ENCODE measurements at places on chromosomes 4 and X.

GRCh38 chr4:41143311-41144039 lies 70.9 kb downstream of the APBB2 start:
- no peaks in the 10 kb centered on the region for H3K36me3 ChIP-seq
- H3K4me1 ChIP-seq: no peaks in the 10 kb centered on the region
- no peak overlapping the region for H3K4me3 ChIP-seq
- H3K27ac ChIP-seq: no peak overlapping the region

GRCh38 chrX:150044556-150044955 lies 106.3 kb upstream of the EOLA2 start:
- H3K4me1 ChIP-seq: no peaks in the 10 kb centered on the region
- H3K27me3 ChIP-seq: peaks cover 12% of the 10 kb centered on the region
- H3K36me3 ChIP-seq: peaks cover 4% of the 10 kb centered on the region
- no peak for DNase-seq
- H3K27ac ChIP-seq: no peak overlapping the region

DNA sequence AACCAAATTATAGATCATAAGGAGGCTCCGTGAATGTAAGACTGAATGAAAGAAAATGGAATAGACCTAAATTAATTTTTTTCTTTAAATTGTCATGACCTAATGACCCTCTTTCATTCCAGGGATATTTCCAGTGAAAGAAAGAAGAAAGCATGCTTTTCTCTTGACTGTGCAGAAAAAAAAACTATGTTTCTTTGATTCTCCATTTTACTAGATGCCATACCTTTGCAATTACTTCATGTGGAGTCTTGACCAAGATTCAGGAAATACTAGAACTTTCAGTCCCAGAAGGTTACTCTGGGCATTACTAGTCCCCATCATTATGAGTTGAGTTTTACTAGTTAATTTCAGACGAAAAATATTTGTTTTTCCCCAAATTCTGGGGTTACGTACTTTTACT lies 6.4 kb upstream of the COMMD8 start:
- DNase-seq: no peak
- H3K27ac ChIP-seq: no peak overlapping the region
- H3K36me3 ChIP-seq: no peaks in the 10 kb centered on the region
- H3K4me1 ChIP-seq: no peaks in the 10 kb centered on the region
- H3K4me3 ChIP-seq: no peak overlapping the region

GRCh38 chr4:5750946-5751665 lies 40.1 kb downstream of the EVC start:
- H3K27me3 ChIP-seq: peaks cover 6% of the 10 kb centered on the region
- no peaks in the 10 kb centered on the region for H3K36me3 ChIP-seq
- no peak overlapping the region for H3K4me3 ChIP-seq

- H3K36me3 ChIP-seq: peaks cover 11% of the 10 kb centered on the region
- no peak for DNase-seq
- H3K27me3 ChIP-seq: peaks cover 16% of the 10 kb centered on the region
- H3K27ac ChIP-seq: no peak overlapping the region
- H3K4me1 ChIP-seq: peaks cover 10% of the 10 kb centered on the region
Measured at GRCh38 chr4:176198316-176198903, 3.0 kb upstream of the SPATA4 start.

DNA sequence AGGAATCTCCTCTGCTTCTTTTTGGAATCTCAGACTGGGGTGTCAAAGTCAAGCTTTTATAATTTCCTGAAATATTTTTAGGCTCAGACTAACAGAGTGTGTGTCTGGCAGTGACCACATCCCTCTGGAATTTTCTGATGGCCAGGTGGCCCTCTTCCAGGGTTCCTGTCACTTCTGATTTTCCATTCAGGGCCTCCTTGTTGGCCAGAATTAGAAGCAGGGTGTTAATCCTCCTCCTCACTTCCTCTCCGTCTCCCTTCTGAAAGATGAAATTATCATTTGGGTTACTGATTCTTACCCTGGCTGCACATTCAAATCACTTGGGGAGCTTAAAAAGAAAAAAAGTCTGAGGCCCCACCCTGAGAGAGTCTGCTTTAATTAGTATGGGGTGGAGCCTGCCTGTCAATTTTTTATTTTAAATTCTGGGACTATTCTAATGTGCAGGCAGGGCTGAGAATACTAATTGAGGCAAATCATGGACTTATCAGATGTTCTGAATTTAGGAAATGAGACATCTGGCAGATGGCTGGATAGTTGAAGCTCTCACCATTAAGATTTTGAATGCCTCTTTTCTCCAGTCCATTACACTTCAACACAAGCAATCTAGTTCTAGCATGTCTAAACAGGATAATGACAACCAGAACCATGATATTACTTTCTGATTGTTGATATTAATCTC lies 43.2 kb downstream of the HAND2 start:
- no peaks in the 10 kb centered on the region for H3K36me3 ChIP-seq
- H3K27me3 ChIP-seq: no peaks in the 10 kb centered on the region
- no peak for DNase-seq
- no peak overlapping the region for H3K27ac ChIP-seq
- no peak overlapping the region for H3K4me3 ChIP-seq

GRCh38 chrX:48835524-48836329 lies at the start of gene PCSK1N:
Gene PCSK1N (minus strand): TSS chrX:48835610. CDS start chrX:48835532, 78 bp downstream.
- H3K4me3 ChIP-seq: peak within 1 kb of the TSS; percentile 85
- H3K36me3 ChIP-seq: no peaks in the 10 kb centered on the region
- H3K4me1 ChIP-seq: peaks cover 10% of the 10 kb centered on the region
- peaks cover 32% of the 10 kb centered on the region for H3K27me3 ChIP-seq
- peak within 1 kb of the TSS; percentile 62 for H3K27ac ChIP-seq
- DNase-seq: peak; percentile 11

DNA sequence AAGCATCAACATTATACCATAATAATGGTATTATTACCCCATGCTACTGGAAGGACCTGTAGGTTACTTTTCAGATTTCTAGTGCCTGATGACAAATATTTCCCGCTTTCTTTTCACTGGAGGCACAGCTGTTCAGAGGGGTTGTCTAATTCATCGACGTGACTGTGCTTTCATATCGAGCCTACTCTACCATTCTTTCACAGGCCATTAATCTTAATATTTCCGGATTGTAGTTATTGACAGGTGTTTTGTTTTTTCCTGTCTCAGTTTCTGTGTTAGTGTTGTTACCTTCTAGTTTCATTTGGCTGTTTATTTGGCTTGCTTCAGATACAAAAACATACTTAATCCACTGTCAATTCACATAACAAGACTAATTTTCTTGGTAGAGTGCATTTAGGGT lies 330.9 kb downstream of the SPOCK3 start:
- no peaks in the 10 kb centered on the region for H3K4me1 ChIP-seq
- no peak overlapping the region for H3K4me3 ChIP-seq

- no peaks in the 10 kb centered on the region for H3K4me1 ChIP-seq
- DNase-seq: no peak
- no peaks in the 10 kb centered on the region for H3K36me3 ChIP-seq
- H3K27me3 ChIP-seq: no peaks in the 10 kb centered on the region
Measured at GRCh38 chr4:137678796-137679195, 146.5 kb upstream of the PCDH18 start.

DNA sequence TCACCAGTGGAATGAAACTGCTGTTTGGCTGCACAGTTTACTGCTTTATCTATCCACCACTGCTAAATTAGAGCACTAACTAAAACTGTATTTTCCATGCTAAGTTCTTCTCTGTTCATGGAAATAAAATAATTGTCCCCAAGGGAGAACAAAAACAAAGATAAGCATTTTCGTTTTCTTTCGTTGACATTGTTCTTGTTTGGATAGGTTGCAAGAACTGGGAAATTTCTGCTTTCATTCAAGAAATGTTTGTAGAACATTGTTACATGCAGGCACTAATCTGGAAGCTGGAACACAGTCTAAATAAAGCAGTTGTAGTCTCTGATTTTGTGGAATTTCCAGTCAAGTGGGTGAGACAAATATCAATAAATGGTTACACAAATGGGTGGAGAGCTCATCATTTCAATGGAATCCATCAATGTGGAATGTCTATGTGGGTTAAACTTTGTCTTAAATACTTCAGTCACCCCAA lies 5.8 kb upstream of the CXCL8 start:
- DNase-seq: no peak
- H3K27me3 ChIP-seq: no peaks in the 10 kb centered on the region
- H3K4me1 ChIP-seq: no peaks in the 10 kb centered on the region

- no peaks in the 10 kb centered on the region for H3K36me3 ChIP-seq
- no peak overlapping the region for H3K4me3 ChIP-seq
- no peaks in the 10 kb centered on the region for H3K27me3 ChIP-seq
Measured at GRCh38 chrX:133151336-133151735, 54.4 kb upstream of the USP26 start.

DNA sequence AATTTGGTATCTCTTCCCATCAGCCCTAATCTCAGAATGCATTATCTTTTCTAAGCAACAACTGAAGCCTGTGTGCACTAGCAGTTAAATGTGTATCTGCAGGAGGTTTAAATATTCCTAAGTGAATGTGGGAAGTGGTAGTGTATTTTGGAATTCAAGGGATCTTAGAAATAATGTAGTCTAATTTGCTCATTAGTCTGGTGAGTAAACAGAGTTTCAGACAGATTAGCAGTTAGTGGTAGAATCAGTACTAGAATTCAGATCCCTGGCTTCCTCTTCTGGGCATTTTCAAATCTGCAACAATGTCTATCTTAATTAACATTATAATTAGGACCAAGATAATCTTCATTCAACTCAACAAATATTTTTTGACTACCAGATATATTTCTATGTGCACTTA lies 11.7 kb upstream of the CXCL2 start:
- no peaks in the 10 kb centered on the region for H3K4me1 ChIP-seq
- DNase-seq: no peak
- peaks cover 16% of the 10 kb centered on the region for H3K27me3 ChIP-seq
- no peak overlapping the region for H3K27ac ChIP-seq
- no peaks in the 10 kb centered on the region for H3K36me3 ChIP-seq
- no peak overlapping the region for H3K4me3 ChIP-seq

- no peak for DNase-seq
- peak overlapping the region; percentile 75 for H3K27ac ChIP-seq
- peaks cover 23% of the 10 kb centered on the region for H3K4me1 ChIP-seq
- no peaks in the 10 kb centered on the region for H3K27me3 ChIP-seq
- peak overlapping the region; percentile 73 for H3K4me3 ChIP-seq
- H3K36me3 ChIP-seq: peaks cover 14% of the 10 kb centered on the region
Measured at GRCh38 chrX:24014388-24015018, 12.5 kb downstream of the KLHL15 start.

DNA sequence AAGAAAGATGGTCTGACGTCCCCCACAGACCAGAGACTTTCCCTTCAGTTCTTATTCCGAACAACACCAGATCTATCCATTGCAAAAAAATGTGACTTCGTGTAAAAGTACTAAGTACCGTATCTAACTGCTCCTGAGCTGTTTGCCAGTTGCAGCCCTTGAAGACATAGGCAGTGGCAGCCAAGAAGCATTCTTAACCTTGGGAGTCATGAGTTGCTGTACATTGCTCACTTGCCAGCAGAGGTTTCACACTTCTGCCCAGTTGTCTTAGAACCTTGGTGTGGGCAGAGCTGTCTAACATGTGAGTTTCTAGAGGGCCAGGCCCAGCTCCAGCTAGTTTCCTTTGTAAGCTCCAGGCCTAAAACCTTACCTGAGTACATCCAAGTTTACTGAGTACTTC lies 10.5 kb upstream of the CHRDL1 start:
- no peak for DNase-seq
- H3K27ac ChIP-seq: no peak overlapping the region
- no peak overlapping the region for H3K4me3 ChIP-seq
- H3K4me1 ChIP-seq: no peaks in the 10 kb centered on the region
- H3K36me3 ChIP-seq: no peaks in the 10 kb centered on the region

DNA sequence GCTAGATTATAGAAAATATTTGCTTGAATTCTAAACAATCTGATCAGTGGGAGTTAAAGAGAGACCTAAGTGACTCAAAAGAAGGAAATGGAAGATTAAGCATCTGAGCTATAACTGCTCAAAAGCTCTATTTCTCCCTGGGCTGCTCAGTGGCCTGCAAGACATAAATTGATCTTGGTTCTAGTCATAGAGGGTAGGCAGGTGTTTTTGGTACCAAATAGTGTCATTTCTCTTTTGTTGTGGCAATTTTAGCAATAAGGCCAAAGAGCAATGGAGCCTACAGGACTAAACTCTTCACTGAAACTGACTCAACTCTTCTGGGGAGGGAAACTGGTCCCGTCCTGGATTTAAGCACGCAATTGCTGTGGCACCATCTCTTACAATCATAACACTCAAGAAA lies 33.9 kb upstream of the BMP2K start:
- no peaks in the 10 kb centered on the region for H3K4me1 ChIP-seq
- DNase-seq: no peak
- H3K27ac ChIP-seq: no peak overlapping the region
- H3K27me3 ChIP-seq: no peaks in the 10 kb centered on the region
- no peaks in the 10 kb centered on the region for H3K36me3 ChIP-seq

- no peaks in the 10 kb centered on the region for H3K4me1 ChIP-seq
- peaks cover 18% of the 10 kb centered on the region for H3K27me3 ChIP-seq
- H3K4me3 ChIP-seq: no peak overlapping the region
- H3K27ac ChIP-seq: no peak overlapping the region
- H3K36me3 ChIP-seq: no peaks in the 10 kb centered on the region
Measured at GRCh38 chr4:77264826-77265225, 107.8 kb downstream of the CCNG2 start.

DNA sequence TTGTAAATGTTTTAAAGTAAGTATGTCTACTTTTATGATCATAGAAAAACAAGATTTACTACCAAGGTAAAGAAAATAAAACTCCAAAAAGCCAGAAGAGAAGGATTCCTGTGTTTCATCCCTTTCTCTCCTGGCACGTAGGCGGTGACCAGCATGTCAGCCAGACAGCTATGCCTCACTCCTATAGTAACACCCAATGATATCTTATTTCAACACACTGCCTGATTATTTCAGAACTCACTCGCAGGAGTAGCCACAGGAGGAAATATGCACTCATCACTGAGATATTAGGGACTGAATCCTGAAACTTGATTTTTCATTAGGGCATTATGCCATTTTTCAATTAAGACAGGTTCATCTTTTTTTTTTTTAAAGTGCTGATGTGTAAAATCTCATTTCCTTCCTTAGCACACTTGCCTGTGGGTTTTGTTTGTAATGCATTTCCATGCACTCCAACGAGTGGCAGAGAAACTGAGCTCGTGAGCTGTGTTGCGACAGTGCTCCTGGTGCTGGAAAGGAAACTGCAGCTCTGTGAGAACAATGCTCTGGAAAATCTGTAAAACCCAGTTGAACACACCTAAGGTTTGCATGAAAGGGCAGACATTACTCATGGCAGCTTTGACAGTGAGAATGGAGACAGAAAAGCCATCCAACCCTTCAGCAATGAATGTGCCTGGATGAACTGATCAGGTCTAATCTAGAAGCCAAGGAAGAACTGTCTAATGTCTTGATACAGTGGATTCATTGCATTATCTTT lies 18.2 kb downstream of the RAI2 start:
- no peak for DNase-seq
- H3K36me3 ChIP-seq: peaks cover 3% of the 10 kb centered on the region
- H3K27me3 ChIP-seq: peaks cover 7% of the 10 kb centered on the region
- H3K27ac ChIP-seq: no peak overlapping the region
- H3K4me3 ChIP-seq: no peak overlapping the region

GRCh38 chr4:28462766-28463700 lies 1602.4 kb downstream of the STIM2 start:
- no peak overlapping the region for H3K4me3 ChIP-seq
- no peaks in the 10 kb centered on the region for H3K36me3 ChIP-seq
- no peak for DNase-seq

GRCh38 chr4:140809676-140810075 lies 53.5 kb upstream of the TBC1D9 start:
- H3K4me1 ChIP-seq: no peaks in the 10 kb centered on the region
- H3K4me3 ChIP-seq: no peak overlapping the region
- H3K27me3 ChIP-seq: no peaks in the 10 kb centered on the region
- no peaks in the 10 kb centered on the region for H3K36me3 ChIP-seq

All from effector memory CD8-positive, alpha-beta T cell (primary cell).